B cell (primary cell): ENCODE measurements at places on chromosomes 11 and 22. TPM values are rescaled to one million over a fixed set of nuclear protein-coding genes. Genes with fewer than 3 reads are reported as not detected.
A peak's percentile ranks its signal among the peaks of the same experiment; 100 is the strongest.

DNA sequence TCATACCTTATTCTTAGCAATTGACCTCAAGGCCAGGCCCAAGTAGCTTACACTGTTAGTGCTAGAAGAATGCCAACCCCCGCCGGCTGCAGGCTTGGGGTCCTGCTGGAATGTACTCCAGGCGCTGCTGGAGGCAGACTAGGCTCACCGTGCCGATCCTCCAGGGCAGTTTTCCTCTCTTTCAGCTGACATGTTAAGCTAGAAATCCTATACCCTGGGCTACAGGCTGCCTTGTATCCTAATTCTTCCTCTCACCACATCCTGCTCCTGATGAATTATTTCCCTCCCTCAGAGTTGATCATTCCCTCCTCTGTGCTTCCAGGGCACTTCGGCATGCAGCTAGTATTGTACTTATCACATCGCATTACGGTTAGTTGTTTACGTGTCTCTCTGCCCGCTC, 3.4 kb downstream of the SPTBN2 start:
- no peak overlapping the region for H3K4me3 ChIP-seq
- no peaks in the 10 kb centered on the region for H3K36me3 ChIP-seq
- no peaks in the 10 kb centered on the region for H3K27me3 ChIP-seq
- no peak for DNase-seq

DNA sequence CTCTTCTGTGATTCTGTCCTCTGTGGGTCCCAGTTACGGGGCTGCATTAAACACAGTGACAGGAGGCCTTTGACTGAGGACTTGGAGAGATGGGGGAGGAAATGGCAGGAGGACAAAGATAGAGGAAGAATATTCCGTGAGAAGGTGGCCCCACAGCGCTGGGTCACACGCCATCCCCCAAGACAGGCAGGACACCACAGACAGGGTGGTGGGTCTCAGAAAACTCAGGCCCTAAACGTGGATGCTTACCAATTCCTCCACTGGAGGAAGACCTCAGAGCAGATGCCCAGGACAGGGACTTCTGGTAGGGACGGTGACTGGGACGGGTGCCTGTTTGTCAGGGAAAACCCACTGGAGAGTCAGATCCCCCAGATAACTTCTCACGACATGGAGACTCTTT, 34.0 kb downstream of the IGLL5 start:
- H3K36me3 ChIP-seq: no peaks in the 10 kb centered on the region
- no peaks in the 10 kb centered on the region for H3K27me3 ChIP-seq
- peaks cover 55% of the 10 kb centered on the region for H3K4me1 ChIP-seq
- no peak overlapping the region for H3K4me3 ChIP-seq

GRCh38 chr22:49657275-49657973, 170.2 kb downstream of the BRD1 start:
- H3K27ac ChIP-seq: peak overlapping the region; percentile 69
- peaks cover 1% of the 10 kb centered on the region for H3K36me3 ChIP-seq
- H3K27me3 ChIP-seq: no peaks in the 10 kb centered on the region
- DNase-seq: peak; percentile 91

GRCh38 chr11:129737831-129738230, 77.8 kb upstream of the TMEM45B start:
- H3K27me3 ChIP-seq: no peaks in the 10 kb centered on the region
- no peak for DNase-seq
- H3K36me3 ChIP-seq: no peaks in the 10 kb centered on the region
- no peak overlapping the region for H3K4me3 ChIP-seq

GRCh38 chr11:74070723-74071492, 62.0 kb upstream of the UCP3 start:
- no peak overlapping the region for H3K4me3 ChIP-seq
- no peak for DNase-seq
- no peaks in the 10 kb centered on the region for H3K27me3 ChIP-seq
- H3K4me1 ChIP-seq: no peaks in the 10 kb centered on the region
- H3K36me3 ChIP-seq: peaks cover 12% of the 10 kb centered on the region

DNA sequence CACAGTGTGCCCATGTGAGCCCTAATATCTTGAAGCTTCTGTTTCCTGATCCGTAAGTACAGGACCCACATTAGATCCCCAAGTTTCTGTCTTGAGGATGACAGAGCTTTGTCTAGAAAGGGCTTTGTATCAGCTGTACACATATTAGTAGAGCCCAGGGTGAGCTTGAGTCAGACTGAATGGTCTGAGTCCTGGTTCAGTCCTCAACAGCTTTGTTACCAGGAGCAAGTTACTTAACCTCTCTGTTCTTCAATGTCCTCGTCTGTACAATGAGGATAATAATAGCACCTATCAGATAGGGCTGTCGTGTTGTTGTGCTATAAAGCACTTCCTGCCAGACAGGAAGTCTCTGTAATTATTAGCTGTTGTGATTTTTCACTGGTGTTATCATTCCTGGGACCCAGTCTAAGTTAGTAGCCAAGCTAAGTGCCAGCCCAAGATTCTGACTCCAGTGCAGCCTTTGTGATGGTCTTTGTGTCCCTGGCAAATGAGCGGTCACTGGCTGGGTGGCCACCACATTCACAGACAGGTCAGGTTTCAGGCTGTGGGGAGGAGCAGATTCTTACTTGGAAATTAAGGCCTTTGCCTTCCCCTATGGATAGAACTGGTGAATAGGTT, 6.8 kb downstream of the TOM1 start:
- no peak overlapping the region for H3K27ac ChIP-seq
- peaks cover 53% of the 10 kb centered on the region for H3K4me1 ChIP-seq
- no peak for DNase-seq
- H3K36me3 ChIP-seq: no peaks in the 10 kb centered on the region
- no peak overlapping the region for H3K4me3 ChIP-seq
- no peaks in the 10 kb centered on the region for H3K27me3 ChIP-seq

DNA sequence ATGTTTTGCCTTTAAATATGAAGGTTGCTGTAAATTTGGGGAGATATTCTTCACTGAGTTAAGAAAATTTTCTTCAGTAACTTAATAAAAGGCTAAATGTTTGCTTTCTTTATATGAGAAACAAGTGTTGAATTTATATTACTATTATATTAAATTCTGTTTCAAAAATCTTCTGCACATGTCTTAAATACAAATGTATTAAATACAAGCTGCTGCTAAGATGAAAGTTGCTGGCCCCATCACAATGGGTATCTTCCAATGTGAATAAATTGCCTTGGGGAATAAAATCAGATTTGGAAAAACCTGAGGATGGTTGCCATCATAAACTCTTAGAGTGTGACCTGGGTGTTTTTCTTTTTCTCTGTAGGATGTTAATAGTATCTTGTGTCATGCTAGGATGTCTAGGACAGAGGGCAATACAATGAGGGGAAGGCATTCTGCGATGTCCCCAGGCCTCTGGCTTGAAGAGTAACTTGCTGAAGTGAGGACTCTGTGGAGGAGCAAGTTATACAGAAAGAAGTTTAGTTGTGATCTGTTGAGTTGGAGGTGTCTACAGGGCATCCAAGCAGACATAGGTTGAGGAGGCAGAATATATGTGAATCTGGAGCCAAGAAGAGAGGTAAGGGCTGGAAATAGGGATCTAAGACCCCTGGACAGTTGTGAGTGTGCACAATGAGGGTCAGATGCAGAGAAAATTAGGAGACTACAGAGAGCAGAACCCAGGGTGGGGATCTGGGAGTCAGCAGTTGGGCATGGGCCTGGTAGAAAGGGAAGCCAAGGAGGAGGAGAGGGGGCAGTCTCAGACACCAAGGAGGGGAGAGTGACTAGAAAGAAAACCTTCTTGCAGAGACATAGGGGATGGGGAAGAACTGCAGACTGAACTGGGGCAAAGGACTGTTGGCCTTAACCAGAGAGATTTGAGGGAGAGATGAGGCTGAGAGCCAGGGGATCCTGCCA, 4.8 kb downstream of the IGLL5 start:
- peak overlapping the region; percentile 61 for H3K27ac ChIP-seq
- peak overlapping the region; percentile 54 for H3K4me3 ChIP-seq
- peaks cover 54% of the 10 kb centered on the region for H3K4me1 ChIP-seq

DNA sequence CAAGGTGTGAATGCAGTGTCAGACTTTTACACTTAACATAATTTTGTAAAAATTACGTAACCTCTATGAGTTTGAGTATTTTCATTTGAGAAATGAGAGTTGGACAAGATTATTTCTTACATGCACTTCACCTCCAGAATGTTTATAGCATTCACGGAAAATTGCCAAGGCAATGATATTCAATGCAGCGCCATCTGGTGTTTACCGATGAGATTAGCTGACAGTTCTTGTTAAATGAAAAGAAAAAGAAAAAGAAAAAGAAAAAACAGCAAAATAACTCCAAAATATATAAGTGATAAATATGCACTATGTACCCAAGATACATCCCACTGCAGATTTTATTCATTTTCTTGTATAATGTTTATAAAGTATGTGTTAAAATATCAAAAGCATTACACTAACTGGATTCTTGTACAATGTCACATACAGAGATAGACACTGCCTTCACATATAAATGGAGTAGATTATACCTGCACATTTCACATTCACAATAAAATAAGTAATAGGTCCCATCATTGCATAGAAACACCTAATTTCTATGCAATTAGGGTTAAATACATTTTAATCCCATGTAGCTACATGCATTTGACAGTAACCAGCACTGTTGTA, 976.3 kb upstream of the FAT3 start:
- H3K36me3 ChIP-seq: no peaks in the 10 kb centered on the region
- no peak overlapping the region for H3K4me3 ChIP-seq
- DNase-seq: no peak
- no peaks in the 10 kb centered on the region for H3K27me3 ChIP-seq

DNA sequence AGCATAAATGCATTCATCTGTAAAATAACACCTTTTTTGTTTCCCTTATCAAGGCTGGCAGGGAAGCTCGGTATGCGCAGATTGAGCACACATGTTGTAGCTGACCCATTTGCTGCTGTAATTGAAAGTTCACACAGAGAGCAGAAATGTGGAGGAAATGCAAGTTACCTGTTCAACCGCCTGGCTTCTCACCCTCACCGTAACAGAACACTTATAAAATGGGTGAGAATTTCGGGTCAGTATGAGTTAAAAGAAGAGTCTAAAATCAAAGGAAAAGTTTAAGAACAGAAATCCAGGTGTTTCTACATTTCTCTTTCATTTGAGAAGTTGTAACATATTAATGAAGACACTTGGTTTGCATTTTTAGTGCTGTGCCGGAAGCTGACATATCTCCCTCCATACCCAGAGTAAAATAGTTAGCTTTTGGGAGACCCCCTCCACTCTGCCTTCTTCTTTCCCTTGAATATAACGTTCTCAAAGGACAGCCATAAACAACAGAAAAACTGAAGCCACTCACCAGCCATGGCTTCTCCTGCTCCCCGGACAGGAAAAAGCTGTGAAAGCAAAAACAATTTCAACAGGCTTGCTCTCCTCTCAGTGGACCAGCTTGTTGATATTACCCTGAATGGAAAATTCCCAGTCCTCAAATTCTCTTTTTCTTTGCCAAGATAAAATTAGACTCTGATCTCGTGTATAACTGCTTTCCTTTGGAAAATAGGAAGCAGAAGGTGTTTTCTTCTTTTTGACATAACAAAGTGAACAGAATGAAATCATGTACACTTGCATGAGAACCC, at the start of gene CASP12:
TSS of gene CASP12 (minus strand) at position 570 of the 794 bp plus-strand sequence.
- H3K4me3 ChIP-seq: peak within 1 kb of the TSS; percentile 16
- H3K36me3 ChIP-seq: no peaks in the 10 kb centered on the region
- no peaks in the 10 kb centered on the region for H3K27me3 ChIP-seq
- H3K4me1 ChIP-seq: peaks cover 19% of the 10 kb centered on the region

GRCh38 chr22:32761251-32761903, 40.1 kb upstream of the TIMP3 start:
- H3K4me3 ChIP-seq: no peak overlapping the region
- DNase-seq: no peak
- H3K27ac ChIP-seq: no peak overlapping the region

DNA sequence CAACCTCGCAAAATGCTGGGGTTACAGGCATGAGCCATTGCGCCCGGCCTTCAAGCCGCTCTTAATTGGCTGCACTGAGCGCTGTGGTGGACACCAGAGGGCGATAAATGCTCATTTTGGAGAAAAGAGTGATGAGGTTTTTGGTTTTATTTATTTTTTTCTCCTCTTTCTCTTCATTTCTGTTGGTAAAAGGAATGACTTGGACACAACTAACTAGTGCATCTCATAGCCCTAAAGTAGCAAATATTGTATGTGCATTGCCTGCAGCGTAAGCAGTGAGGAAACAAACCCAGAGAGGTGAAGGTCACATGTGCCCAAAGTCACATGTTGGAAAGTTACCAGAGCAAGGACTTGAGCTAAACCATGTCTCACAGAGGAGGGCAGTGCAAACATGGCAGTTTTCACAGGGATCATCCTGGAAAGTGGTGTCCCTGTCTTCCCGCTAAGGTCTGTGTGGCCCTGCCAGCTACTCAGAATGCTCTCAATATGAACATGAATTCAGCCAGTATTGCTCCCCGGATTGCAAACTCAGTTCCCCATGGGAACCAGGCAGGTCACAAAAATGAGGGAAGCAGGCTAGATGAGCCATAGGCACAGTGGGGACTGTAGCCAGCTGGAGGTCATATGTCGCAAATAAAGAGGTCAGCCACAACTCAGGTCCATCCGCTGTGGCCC, 8.6 kb upstream of the CD82 start:
- peak; percentile 81 for DNase-seq
- no peaks in the 10 kb centered on the region for H3K27me3 ChIP-seq
- H3K36me3 ChIP-seq: no peaks in the 10 kb centered on the region

- H3K27me3 ChIP-seq: no peaks in the 10 kb centered on the region
- peaks cover 10% of the 10 kb centered on the region for H3K36me3 ChIP-seq
- no peak overlapping the region for H3K4me3 ChIP-seq
- H3K27ac ChIP-seq: peak overlapping the region; percentile 43
- peaks cover 44% of the 10 kb centered on the region for H3K4me1 ChIP-seq
These were observed 4.0 kb downstream of the ARL14EP start for GRCh38 chr11:30326906-30327305.

GRCh38 chr11:121886005-121886734, 229.8 kb downstream of the BLID start:
- H3K27me3 ChIP-seq: no peaks in the 10 kb centered on the region
- no peaks in the 10 kb centered on the region for H3K4me1 ChIP-seq
- no peak overlapping the region for H3K4me3 ChIP-seq
- no peak for DNase-seq

GRCh38 chr11:130721736-130722135, 194.5 kb downstream of the SNX19 start:
- no peak overlapping the region for H3K27ac ChIP-seq
- no peak overlapping the region for H3K4me3 ChIP-seq
- no peak for DNase-seq
- no peaks in the 10 kb centered on the region for H3K4me1 ChIP-seq
- H3K36me3 ChIP-seq: no peaks in the 10 kb centered on the region

- H3K27ac ChIP-seq: no peak overlapping the region
- H3K36me3 ChIP-seq: no peaks in the 10 kb centered on the region
- H3K4me3 ChIP-seq: no peak overlapping the region
- DNase-seq: no peak
- no peaks in the 10 kb centered on the region for H3K27me3 ChIP-seq
These were observed 70.2 kb downstream of the RTL6 start for GRCh38 chr22:44427611-44428470.

- H3K36me3 ChIP-seq: no peaks in the 10 kb centered on the region
- H3K27ac ChIP-seq: no peak overlapping the region
- no peaks in the 10 kb centered on the region for H3K27me3 ChIP-seq
- no peak overlapping the region for H3K4me3 ChIP-seq
- DNase-seq: no peak
These were observed 32.7 kb downstream of the FAM83F start for GRCh38 chr22:40027191-40028097.

GRCh38 chr11:12454782-12455181, 77.4 kb downstream of the PARVA start:
- no peak overlapping the region for H3K27ac ChIP-seq
- H3K4me3 ChIP-seq: no peak overlapping the region
- no peaks in the 10 kb centered on the region for H3K4me1 ChIP-seq
- H3K36me3 ChIP-seq: no peaks in the 10 kb centered on the region

GRCh38 chr11:69531071-69531716, 49.7 kb downstream of the LINC01488 start:
- no peak for DNase-seq
- no peaks in the 10 kb centered on the region for H3K27me3 ChIP-seq

OR5A2 gene
- not detected in 2 replicates for total RNA-seq

MS4A15 gene
- total RNA-seq: not detected in 2 replicates

BLID gene
- not detected in 2 replicates for total RNA-seq

COMMD9 gene
- total RNA-seq: 47.4 and 48.9 TPM in 2 replicates

LINC01488 gene
- total RNA-seq: not detected in 2 replicates

OR51G2 gene
- total RNA-seq: not detected in 2 replicates

HPX gene
- total RNA-seq: 1.1 and 2.4 TPM in 2 replicates
